ENCODE measurements at places on chromosomes 2 and 18.
A peak's percentile ranks its signal among the peaks of the same experiment; 100 is the strongest.

DNA sequence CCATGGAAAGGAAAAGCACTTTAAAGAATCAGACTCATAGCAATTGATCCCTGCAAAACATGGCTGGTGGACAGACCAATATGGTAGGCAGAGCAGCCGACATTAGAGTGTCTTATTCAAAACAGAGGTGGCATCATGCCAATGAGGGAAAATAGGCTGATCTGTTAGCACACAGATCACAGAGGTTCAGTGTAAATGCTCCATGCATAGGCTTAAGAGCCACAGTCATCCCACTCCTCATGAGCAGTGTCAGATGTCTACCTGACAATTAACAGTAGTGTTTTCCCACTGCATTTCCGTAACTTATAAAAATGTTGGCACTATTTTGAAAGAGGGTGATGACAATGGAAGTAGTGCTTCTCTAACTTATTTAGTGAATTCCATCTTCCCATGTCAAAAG lies 86.7 kb downstream of the SPATS2L start:
- DNase-seq = peak; percentile 59

GRCh38 chr2:10217489-10218435 lies 84.9 kb upstream of the HPCAL1 start:
- DNase-seq = no peak

DNA sequence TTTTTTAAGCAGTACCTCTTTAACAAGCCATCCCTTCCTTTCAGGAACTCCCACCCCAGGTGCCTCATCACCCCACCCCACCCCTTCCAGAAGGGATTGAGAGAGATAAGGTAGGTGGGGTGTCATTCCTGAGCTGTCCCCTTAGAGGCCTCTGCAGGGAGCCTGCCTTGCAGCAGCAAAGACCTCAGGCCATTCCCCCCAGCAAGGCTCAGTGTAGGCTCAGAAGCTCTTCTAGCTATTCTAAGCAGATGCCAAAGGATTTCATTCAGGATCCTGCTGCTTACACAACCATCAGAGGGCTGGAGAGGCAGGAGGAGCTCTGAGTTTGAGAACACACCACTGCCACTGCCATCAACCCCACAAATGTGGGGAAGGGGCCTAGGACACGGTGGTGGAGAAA lies 5.8 kb upstream of the FIGLA start:
- no peak for DNase-seq

DNA sequence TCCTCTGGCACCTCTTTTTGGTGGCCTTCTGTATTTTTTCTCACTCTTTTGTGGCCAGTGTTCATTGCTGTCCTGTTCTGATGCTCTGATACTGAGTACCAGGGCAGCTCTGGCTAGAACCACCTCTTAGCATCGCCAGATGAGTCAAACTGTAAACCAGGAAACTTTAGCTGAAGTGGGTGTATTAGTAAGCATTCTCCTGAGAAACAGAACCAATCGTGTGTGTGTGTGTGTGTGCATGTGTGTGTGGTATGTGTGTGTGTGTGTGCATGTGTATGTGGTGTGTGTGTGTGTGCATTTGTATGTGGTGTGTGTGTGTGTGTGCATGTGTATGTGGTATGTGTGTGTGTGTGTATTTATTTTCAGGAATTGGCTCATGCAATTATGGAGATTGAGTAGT lies 166.3 kb upstream of the SKOR2 start:
- DNase-seq = peak; percentile 9

All from COLO829 (cell line).